ENCODE measurements at places on chromosomes 1 and 21.

DNA sequence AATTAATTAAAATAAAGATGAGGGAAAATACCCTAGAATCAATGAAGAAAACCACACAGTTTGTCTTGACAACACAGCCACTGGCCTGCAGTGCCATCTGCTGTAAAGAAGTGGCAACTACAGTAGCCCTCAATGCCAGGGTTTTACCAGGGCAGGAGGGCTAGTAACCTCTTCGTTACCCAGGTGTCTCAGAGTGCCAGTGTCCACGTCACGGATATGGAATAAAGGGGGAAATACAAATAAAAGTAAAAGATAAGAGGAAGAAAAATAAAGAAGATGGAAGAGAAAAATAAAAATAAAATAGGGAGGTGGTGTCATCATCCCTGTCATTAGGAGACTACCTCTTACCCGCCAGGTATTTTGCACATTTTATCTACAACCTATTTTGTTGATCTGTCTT lies 14.2 kb upstream of the SLC44A3 start:
- peak; percentile 65 for DNase-seq

GRCh38 chr21:39087238-39088030 lies 95.8 kb downstream of the PSMG1 start:
- DNase-seq, result no peak

DNA sequence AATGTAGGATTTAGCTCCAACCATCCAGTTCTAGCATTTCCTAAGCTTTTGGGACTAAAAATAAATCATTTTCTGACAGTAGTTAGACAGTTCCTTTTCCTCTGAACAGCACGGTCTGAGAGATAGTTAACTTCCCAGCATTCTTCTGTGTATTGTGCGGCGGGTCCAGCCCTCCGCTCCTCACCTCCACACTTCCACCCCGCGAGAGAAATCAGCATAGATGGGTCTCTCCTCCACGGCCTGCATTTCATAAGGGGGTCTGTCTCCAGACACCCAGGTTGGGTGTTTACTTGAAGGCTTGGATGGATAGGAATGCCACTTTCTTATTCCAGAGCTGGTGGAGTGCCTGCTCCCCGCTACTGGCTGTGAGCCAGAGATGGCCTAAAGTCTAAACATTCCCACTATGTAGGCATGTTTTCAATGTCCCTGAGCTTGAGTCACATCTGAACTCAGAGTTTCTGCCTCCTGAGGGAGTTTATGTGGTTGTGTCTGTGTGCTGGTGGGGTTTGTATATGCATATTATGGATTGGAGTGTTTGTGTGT lies 38.0 kb upstream of the PPP2R5A start:
- DNase-seq, result no peak

GRCh38 chr1:37851782-37852210 lies 7.6 kb downstream of the MTF1 start:
- DNase-seq, result no peak

- DNase-seq, result no peak
Measured at GRCh38 chr21:32599091-32599490, 13.1 kb downstream of the CFAP298 start.

DNA sequence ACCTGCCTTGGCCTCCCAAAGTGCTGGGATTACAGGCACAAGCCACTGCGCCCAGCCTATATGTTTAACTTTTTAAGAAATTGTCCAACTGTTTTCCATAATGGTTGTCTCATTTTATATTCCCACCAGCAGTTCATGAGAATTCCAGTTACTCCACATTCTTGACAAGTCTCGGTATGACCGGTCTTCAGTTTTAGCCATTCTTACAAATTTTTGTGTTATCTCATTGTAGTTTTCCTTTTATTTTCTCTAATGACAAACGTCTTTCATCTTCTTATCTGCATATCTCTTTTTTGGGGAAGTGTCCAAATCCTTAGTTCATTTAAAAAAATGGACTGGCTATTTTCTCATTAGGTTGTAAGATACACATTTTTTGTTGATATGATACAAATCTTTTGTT lies 132.5 kb downstream of the HS2ST1 start:
- no peak for DNase-seq

DNA sequence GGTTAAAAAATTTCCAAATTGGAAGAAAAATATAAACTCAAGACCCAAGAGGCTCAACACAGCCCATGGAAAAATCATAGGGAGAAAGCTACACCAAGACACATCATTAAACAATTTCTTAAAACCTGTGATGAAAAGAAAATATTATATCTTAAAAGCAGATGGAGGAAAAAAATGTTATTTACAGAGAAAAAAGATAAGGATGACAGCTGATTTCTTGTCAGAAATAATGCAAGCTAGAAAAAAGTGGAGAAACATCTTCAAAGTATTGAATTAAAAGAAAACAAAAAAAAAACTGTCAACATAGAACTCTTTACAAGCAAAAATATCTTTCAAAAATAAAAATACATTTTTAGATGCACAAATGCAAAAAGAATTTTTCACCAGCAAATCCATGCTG lies 930.5 kb downstream of the ADGRL2 start:
- no peak for DNase-seq

GRCh38 chr1:59404796-59405195 lies 107.9 kb downstream of the FGGY start:
- DNase-seq, result peak; percentile 76

DNA sequence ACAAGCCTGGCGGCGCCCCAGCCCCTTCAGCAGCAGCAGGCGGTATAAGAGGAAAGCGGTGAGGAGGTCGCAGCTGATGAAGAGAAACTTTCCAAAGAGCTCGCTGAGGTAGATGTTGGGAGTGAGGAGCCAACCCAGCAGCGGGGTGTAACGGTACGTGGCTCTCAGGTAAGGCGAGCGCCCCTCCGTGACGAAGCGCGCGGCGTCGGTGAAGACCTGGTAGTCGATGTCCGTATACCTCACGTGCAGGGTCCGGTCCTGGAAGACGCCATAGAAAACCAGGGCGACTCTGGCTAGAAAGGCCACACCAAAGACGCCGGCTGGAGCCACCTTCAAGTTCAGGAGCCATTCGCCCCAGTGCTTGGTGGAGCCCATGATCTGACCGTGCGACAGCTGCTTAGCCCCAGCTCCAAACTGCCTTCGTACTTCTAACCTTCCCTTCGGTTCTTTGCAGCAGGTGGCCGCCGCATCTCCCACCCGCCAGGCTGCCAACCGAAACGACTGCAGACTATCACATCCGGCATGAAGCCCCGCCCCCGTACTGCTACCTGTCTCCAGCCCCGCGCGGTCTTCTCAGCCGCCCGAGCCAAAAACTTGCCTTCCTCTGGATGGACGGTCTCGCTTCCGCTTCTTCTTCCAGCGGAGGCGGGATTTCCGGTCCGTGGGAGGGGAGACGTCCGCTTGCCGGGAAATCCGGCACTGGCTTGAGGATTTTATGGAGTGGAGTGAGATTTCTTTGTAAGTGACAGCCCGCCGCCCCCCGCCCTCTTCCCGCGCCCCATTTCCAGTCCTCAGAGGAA lies at the start of gene PIGM:
PIGM (minus strand) TSS at position 626 of the 800 bp plus-strand sequence; CDS start at position 375, 251 bp downstream.
- peak; percentile 97 for DNase-seq

DNA sequence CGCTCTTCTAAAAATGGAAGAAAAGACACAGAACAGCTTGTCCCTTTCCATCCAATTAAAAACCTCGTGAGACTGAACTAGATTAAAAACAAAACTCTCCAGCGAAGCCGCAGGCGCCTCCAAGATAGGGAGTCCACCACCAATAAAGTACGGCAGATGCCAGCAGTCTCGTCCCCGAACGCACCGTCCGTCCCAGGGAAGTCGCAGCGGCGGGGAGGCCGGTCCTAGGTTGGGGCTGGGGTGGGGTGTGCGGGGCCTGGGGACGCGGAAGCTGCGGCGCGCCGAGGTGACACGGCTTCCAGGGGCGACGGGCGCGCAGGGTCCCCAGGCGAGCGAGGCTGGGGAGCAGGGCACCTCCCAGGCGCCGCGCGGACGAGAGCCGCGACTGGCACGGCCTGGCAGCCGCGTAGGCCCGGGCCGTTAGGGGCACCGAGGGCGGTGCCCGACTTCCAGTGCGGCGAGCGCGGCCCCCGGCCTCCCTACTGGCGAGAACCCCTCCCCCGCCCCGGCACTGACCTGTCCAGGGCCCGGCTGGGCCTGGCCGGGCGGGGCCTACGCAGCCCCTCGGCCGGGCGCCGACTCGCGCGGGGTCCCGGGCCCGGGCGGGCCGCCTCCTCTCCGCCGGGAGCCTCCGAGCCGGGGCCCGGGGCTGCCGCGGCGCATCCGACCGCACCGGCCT lies 28.3 kb upstream of the A3GALT2 start:
- no peak for DNase-seq

- DNase-seq, result peak; percentile 50
Measured at GRCh38 chr1:98119796-98120195, 199.0 kb upstream of the DPYD start.

DNA sequence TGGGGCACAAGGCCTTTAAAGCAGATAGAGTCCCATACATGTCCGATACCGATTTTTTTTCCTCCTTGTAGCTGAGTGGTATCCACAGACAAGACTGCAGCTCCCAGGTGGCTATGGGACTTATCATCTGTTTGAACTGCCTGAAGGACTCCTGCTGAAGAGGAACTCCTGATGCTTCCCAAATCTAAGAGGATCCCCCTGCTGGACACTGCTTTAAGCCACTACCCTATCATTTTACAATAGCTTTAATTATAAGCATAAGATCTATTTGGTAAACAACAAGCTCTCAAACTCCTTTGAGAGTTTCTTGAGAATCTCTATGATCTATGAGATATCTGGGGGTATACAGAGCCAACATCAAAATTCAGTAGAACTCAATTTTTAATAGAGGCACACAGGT lies 11.7 kb downstream of the NDC1 start:
- peak; percentile 5 for DNase-seq

DNA sequence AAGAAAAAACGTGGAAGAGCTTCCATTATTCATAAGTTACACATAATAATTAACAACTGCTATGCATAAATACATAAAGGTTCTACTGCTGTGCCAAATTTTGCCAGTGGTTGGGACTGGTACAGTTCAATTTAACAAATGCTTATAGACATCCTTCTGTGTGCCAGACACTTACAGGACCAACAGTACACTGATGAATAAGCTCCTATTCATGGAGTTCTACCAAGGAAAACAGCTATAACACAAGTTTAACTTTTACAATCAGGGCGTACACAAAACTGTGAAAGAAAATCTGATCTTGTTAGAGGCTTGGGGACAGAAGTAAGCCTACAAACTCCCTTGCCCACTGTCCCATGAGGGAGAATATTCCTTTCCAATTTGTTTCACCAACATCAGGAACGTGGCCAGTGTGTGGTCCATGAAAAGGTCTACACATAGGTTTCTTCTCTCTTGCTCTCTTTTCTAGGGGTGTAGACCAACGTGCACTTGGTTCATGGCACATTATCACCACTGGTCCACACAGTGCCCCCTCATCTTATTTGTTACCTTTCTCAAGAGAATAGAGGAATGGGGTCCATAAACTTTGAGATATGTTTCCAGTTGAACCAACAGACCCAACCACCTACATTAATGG lies 10.1 kb downstream of the NRIP1 start:
- DNase-seq, result no peak

GRCh38 chr21:32301596-32301995 lies 2.9 kb downstream of the MRAP start:
- DNase-seq, result no peak

DNA sequence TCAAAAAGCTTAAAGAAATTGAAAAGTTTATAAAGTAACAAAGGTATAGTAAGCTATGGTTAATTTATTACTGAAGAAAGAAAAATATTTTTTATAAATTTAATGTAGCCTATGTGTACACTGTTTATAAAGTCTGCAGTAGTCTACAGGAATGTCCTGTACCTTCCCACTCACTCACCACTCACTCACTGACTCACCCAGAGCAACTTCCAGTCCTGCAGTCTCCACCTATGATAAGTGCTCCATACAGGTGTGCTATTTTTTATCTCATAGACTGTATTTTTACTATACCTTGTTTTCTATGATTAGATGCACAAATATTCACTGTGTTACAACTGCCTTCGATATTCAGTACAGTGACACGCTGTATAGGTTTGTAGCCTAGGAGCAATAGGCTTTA lies 106.6 kb downstream of the NR5A2 start:
- DNase-seq, result no peak

- DNase-seq, result no peak
Measured at GRCh38 chr1:32988665-32989064, 24.1 kb upstream of the RNF19B start.

GRCh38 chr1:199515261-199515660 lies 512.2 kb upstream of the NR5A2 start:
- DNase-seq, result no peak

- DNase-seq, result no peak
Measured at GRCh38 chr1:121459235-121459634, 274.5 kb downstream of the SRGAP2C start.

DNA sequence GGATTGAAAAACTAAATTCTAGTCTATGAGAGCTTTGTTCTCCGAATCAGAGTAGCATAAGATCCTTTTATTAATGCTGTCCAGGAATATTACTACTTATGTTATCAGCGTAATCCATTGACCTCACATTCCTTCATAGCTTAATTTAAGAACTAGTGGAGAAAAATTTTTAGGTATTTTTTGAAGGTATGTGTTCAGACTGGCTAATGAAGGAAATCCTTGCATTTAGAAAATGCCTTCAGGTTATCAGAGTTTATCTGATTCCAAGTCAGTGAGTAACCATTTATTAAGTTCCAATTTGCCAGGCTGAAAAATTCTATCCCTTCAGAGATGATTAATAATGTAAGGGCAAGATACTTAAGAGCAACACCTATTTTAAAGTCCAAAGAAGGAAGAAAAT lies 338.2 kb upstream of the B3GALT2 start:
- no peak for DNase-seq

DNA sequence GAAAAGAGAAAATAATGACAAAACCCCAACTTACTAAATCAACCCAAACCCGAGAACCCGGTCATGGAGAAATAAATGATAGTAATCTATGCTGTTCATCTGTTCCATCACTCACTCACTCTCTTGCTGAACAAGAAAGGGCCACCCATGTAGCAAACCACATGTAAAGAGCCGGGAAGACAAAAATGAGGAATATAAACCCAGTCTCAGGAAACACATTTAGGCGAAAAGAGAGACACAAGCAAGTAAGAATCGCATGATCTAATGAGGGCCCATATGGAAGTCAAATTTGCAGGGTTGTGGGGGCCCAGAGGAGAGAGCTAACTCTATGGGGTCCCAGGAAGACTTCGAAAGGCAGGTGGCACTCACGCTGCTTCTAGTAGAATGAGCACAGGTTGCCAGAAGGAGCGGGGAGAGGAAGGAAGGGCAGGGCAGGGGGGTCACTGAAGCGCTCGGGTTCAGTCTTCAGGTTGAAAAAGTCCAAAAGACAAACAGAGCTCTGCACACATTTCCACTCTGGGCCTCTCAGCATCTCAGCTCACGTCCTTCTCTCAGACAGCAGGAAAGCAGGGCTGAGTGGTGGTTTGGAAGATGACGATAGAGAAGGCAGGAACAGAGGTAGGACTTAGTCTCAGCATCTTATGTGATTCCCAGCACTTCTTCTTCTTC lies 142.9 kb upstream of the KRTAP19-8 start:
- no peak for DNase-seq

- DNase-seq, result no peak
Measured at GRCh38 chr1:212067787-212068186, 32.2 kb downstream of the DTL start.

DNA sequence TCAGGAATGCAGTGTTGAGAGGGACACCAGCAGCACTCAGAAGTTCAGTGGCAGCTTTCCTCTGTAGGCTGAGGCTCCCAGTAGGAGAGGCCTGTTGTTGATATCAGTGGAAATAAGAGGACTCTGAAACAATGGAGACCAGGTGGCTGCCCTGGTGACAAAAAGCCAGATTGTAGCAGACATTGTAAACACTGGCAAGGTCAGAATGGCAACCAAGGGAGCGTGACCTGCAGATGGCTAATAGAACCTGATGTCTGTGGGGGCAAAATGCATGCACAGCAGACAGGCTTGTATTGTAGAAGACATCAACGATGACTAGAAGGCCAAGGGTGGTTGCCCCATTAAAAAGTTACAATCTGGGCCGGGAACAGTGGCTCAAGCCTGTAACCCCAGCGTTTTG lies 53.1 kb upstream of the GPR37L1 start:
- DNase-seq, result peak; percentile 78
